ENCODE measurements at places on chromosomes 16 and 17.

- no peaks in the 10 kb centered on the region for H3K4me1 ChIP-seq
- no peak overlapping the region for H3K27ac ChIP-seq
- H3K36me3 ChIP-seq, result no peaks in the 10 kb centered on the region
- no peak for DNase-seq
- no peaks in the 10 kb centered on the region for H3K27me3 ChIP-seq
Observed at GRCh38 chr16:17230932-17231581, 239.7 kb downstream of the XYLT1 start.

- no peak overlapping the region for H3K27ac ChIP-seq
- H3K4me3 ChIP-seq, result no peak overlapping the region
- no peaks in the 10 kb centered on the region for H3K4me1 ChIP-seq
- H3K27me3 ChIP-seq, result no peaks in the 10 kb centered on the region
Observed at GRCh38 chr16:54750249-54750648, 180.4 kb upstream of the IRX5 start.

DNA sequence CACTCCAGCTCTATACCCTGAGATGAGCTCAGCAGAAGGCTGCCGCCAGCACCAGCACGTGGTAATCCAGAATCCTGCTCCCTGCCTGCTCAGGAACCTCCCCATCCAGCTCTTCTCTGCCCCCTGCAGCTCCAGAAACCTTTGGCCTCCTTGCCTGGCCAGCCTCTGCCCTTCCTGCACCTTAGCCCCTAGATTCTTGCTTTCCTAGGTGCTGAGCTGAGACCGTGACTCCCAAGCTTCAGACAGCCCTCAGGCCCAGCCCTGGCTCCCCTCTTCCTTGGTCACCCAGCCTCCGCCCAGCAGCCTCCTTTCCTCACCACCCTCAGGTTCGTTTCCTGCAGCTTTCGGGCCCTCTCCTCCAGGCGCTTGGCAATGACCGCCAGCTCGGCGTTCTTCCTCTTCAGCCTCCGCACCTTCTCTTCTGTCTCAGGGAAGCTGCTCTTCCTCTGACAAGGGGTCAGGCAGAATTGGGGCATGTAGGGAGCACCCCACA, 2.6 kb downstream of the TSPOAP1 start:
- no peaks in the 10 kb centered on the region for H3K27me3 ChIP-seq
- H3K4me3 ChIP-seq, result no peak overlapping the region
- peaks cover 8% of the 10 kb centered on the region for H3K4me1 ChIP-seq

- peaks cover 69% of the 10 kb centered on the region for H3K27me3 ChIP-seq
- H3K27ac ChIP-seq, result no peak overlapping the region
- no peaks in the 10 kb centered on the region for H3K36me3 ChIP-seq
- DNase-seq, result no peak
- H3K4me1 ChIP-seq, result no peaks in the 10 kb centered on the region
Observed at GRCh38 chr17:49971848-49972485, 3.0 kb downstream of the DLX4 start.

DNA sequence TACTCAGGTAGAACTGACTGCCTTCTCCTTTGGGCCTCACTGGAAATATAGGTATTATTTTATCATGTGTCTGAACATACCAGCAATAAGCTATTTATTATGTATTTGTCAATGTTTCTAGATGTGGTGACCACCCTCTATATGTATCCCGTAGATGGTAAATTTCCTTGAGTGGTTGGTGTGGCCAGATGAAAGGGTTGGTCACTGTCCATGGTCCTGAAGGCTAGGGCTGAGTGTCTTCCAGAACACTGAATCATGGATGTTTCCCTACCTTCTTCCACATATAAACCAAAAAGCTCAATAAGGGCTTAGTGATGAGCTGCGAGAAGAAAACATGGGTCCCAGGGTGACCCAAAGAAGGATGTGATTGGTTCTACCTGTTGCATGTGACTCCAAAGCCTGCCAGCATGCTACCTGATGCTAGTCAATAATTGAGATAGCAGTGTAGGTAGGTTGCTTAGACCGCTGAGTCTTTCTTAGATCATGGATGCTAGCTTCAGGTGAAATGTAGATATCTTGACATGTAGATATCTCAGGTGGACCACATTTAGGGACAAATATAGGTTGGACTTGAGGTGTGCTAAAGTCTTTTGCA, 150.3 kb downstream of the ASIC2 start:
- DNase-seq, result peak; percentile 35
- no peak overlapping the region for H3K27ac ChIP-seq
- no peaks in the 10 kb centered on the region for H3K4me1 ChIP-seq

DNA sequence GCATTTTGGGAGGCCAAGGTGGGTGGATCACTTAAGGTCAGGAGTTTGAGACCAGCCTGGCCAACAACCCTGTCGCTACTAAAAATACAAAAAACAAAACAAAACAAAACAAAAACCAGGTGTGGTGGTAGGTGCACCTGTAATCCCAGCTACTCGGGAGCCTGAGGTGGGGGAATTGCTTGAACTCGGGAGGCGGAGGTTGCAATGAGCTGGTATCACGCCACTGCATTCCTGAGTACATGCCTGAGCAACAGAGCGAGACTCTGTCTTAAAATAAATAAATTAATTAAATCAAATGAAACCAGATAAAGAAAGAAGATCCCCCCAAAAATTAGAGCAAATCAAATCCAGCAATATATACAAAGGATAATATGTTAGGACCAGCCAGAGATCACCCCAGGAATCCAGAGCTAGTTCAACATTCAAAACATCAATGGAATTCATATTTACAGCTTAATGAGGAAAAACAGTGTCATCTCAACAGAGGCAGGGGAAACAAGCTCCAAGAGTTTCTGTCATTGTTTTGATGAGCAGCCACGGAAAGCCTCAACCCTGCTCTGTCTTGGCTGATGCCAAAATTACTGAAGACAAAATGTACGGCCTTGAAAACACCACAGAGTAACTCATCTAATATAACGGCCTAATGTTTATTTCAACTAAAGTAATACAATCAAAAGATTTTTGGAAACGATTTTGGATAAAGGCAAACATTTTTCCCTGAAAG, 3.7 kb downstream of the PEMT start:
- H3K27ac ChIP-seq, result no peak overlapping the region
- no peak overlapping the region for H3K4me3 ChIP-seq
- peaks cover 13% of the 10 kb centered on the region for H3K4me1 ChIP-seq
- no peak for DNase-seq
- no peaks in the 10 kb centered on the region for H3K36me3 ChIP-seq
- H3K27me3 ChIP-seq, result no peaks in the 10 kb centered on the region

DNA sequence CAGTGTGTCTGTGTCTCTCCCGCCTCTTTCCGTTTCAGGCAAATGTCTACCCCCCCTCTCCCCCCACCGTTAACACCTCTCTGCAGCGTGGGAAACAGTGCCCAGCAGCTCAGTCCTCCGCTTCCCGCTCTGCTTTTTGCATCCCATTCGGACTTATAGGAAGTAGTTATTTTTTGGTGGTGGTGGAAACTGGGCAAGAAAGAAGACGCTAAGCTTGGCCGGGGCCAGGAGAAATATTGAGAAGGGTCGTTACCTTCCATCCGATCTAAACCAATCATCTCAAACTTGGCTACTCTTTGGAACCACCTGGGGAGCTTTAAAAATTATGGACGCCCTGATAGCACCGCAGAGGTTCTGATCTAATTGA, 499 bp upstream of the HLF start:
- peaks cover 23% of the 10 kb centered on the region for H3K27me3 ChIP-seq
- no peak overlapping the region for H3K27ac ChIP-seq
- H3K4me1 ChIP-seq, result no peaks in the 10 kb centered on the region
- DNase-seq, result no peak
- peak overlapping the region; percentile 41 for H3K4me3 ChIP-seq
- H3K36me3 ChIP-seq, result no peaks in the 10 kb centered on the region

GRCh38 chr17:13601776-13602551, at the start of gene HS3ST3A1:
HS3ST3A1 (minus strand) TSS chr17:13601929; CDS start chr17:13601129, 800 bp downstream.
- H3K4me3 ChIP-seq, result peak within 1 kb of the TSS; percentile 71
- H3K27ac ChIP-seq, result peak within 1 kb of the TSS; percentile 53
- H3K27me3 ChIP-seq, result peaks cover 15% of the 10 kb centered on the region
- H3K36me3 ChIP-seq, result no peaks in the 10 kb centered on the region
- peaks cover 12% of the 10 kb centered on the region for H3K4me1 ChIP-seq
- DNase-seq, result peak; percentile 84

DNA sequence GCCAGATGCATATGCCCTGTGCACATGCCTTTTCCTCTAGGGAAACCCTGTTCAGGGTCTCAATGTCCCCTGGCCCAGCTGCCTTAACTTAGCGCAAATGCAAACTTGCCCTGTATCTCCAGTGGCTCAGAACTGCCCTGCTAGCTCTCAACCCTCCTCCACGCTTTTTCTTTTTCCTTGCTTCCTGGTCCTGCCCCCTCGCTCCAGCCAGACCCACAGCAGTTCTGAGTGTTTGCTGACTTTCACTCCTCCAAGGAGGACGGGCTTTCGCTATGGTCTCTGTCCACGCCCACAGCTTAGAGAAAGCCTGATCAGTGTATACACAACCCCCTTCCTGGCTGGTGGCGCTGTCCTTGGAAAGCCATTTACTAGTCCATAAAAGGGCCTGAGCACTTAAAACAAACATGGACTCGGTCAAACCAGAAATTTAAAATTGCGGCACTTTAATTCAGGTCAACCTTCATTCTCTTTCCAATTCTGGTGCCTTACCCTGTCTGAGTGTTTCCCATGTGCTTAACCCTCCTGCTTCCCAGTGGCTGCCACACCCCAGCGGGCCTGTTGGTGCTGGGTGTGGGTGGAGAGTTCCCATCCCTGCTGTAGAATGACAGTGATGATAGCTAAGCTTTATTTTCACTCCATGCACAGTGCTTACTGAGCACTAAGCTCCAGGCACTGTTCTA, 15.6 kb upstream of the TMEM98 start:
- H3K4me1 ChIP-seq, result peaks cover 12% of the 10 kb centered on the region
- DNase-seq, result peak; percentile 72
- H3K36me3 ChIP-seq, result no peaks in the 10 kb centered on the region

GRCh38 chr16:17083628-17084027, 387.1 kb downstream of the XYLT1 start:
- H3K36me3 ChIP-seq, result no peaks in the 10 kb centered on the region
- no peaks in the 10 kb centered on the region for H3K4me1 ChIP-seq
- DNase-seq, result no peak
- no peak overlapping the region for H3K4me3 ChIP-seq
- H3K27ac ChIP-seq, result no peak overlapping the region

- DNase-seq, result no peak
- no peak overlapping the region for H3K27ac ChIP-seq
- H3K4me3 ChIP-seq, result no peak overlapping the region
- no peaks in the 10 kb centered on the region for H3K27me3 ChIP-seq
- H3K36me3 ChIP-seq, result no peaks in the 10 kb centered on the region
Observed at GRCh38 chr17:13425390-13425789, 176.3 kb downstream of the HS3ST3A1 start.

DNA sequence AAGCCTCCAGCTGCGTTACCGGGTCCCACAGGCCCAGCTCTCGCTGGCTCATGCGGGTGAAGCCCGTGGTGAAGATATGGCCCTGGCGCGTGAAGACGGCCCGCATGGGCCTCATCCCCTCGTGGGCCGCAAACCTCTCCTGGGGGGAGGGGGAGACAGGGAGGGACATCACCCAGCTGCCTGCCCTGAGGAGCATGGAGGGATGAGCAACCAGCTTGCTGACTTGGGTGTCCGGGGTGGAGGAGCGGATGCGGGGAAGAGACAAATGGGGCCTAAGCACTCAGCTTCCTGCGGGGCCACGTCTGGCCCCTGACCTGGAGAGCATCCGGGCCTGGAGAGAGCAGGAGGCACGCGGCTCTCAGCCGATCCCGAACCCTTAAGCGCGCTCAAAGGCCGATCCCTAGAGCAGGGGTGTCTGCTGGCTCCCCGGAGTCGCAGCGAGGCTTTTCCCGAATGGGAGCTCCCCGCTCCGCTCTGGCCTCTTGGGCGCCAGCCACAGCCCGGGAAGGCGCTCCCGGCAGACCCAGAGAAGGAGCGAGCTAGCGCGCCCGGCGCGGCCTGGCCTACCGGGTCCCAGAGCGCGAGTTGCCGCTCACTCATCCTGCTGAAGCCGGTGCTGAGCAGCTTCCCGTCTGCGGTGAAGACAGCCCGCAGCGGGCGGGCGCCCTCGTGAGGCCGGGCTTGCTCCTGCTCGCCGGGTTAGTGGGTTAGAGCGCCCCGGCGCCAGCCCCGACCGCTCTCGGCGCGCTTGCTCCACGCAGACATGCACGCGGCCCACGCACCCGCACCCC, 5.0 kb downstream of the CORO6 start:
- DNase-seq, result peak; percentile 74
- H3K4me3 ChIP-seq, result peak overlapping the region; percentile 66
- no peak overlapping the region for H3K27ac ChIP-seq
- H3K36me3 ChIP-seq, result no peaks in the 10 kb centered on the region
- H3K27me3 ChIP-seq, result no peaks in the 10 kb centered on the region

- peaks cover 20% of the 10 kb centered on the region for H3K4me1 ChIP-seq
- H3K36me3 ChIP-seq, result no peaks in the 10 kb centered on the region
- no peaks in the 10 kb centered on the region for H3K27me3 ChIP-seq
Observed at GRCh38 chr17:31048780-31049179, 46.0 kb upstream of the NF1 start.

DNA sequence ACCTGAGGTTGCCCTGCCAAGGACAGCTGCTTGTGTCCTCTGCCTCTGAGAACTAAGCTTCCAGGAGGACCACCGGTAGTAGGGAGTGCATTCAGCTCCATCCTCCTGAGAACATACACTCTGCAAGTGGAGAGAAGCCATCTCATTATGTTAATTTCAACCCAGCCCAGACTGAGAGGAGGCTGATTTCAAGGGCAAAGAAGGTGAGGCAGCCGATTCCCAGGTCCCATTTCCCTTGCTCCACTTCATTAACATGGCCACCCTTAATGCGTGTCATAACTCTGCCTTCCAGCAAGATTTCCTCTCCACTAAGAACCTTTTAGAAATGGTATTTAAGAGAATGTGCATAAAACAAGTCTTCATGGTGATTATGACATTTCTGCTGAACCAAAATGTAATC, 72.5 kb downstream of the CDH13 start:
- DNase-seq, result no peak
- H3K4me1 ChIP-seq, result peaks cover 21% of the 10 kb centered on the region
- H3K27me3 ChIP-seq, result no peaks in the 10 kb centered on the region
- no peaks in the 10 kb centered on the region for H3K36me3 ChIP-seq
- H3K27ac ChIP-seq, result no peak overlapping the region

DNA sequence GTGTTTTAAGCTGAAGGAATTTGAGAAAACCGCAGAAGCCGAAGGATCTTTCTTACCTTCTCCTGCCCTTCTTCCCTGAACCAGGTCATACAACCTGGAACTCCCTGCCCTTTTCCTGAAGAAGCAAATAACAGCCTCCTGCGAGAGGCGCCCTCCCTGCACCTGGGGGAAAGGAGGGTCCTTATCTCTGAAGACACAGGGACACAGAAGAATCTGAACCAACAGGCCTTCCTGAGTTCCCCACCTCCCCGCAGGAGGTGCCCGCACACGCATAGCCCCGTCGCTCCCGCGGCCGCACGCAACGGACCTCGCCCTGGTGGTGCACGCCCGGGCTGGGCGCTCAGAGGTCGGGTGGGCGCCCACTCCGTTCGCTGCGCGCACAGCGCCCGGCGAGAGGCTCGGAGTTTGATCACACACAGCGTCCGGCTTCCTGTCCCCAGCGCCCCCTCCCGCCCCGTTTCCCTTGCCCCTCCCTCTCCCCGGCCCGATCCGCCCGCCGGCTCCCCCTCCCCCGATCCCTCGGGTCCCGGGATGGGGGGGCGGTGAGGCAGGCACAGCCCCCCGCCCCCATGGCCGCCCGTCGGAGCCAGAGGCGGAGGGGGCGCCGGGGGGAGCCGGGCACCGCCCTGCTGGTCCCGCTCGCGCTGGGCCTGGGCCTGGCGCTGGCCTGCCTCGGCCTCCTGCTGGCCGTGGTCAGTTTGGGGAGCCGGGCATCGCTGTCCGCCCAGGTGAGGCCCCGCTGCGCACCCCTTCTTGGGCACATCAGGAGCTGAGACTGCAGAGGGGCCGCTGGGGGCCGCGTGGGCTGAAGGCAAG, at the start of gene TNFSF12:
TSS of gene TNFSF12 (plus strand) at position 474 of the 816 bp plus-strand sequence. CDS start at position 570, 96 bp downstream.
- H3K27ac ChIP-seq, result no peak within 1 kb of the TSS
- H3K27me3 ChIP-seq, result no peaks in the 10 kb centered on the region
- H3K4me1 ChIP-seq, result peaks cover 9% of the 10 kb centered on the region
- peak within 1 kb of the TSS; percentile 87 for H3K4me3 ChIP-seq

All from PC-3 (cell line).